ENCODE measurements at places on chromosomes 6 and 20.

DNA sequence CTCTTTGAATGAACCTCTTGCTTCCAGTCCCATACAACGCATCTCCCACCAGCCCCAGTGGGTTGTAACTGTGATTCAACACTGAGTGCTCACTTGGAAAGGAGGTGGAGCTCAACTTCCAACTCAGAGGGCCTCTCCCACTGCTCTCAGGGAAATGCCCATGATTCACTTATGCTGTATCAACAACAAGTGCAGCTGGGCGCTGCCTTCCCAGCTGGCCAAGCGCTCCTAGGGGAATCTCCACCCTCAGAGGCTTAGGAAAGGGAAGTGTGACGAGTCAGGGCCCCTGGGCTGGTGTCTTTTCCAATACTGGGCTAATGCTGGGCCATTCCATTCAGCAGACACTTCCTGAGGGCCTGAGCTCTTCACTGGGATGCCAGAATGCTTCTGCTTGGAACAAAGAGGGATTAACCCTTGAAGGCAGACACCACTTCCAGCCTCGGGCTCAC, 8.1 kb upstream of the OCSTAMP start:
- no peak for DNase-seq

GRCh38 chr6:157292202-157292601, 31.1 kb downstream of the TMEM242 start:
- DNase-seq, result no peak

- DNase-seq, result no peak
Measured at GRCh38 chr6:22727710-22728109, 158.3 kb downstream of the HDGFL1 start.

DNA sequence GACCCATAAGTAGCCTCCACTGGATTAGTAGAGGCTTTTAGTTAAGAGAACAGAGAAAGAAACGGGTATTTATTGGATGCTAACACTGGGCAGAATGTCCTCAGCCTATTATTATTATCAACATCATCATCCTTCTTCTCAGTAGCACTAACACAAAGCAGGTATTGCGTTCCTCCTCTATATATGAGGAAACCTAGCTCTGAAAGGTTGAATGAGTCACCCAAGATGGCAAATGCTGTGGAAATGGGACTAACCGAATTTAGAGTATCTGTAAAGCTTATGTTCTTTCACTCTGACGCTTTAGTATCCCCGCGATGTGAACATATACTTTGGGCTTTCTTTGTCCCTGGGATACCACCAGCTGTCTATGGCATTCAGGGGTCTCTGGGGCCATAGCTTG, 77.0 kb downstream of the ADTRP start:
- no peak for DNase-seq

DNA sequence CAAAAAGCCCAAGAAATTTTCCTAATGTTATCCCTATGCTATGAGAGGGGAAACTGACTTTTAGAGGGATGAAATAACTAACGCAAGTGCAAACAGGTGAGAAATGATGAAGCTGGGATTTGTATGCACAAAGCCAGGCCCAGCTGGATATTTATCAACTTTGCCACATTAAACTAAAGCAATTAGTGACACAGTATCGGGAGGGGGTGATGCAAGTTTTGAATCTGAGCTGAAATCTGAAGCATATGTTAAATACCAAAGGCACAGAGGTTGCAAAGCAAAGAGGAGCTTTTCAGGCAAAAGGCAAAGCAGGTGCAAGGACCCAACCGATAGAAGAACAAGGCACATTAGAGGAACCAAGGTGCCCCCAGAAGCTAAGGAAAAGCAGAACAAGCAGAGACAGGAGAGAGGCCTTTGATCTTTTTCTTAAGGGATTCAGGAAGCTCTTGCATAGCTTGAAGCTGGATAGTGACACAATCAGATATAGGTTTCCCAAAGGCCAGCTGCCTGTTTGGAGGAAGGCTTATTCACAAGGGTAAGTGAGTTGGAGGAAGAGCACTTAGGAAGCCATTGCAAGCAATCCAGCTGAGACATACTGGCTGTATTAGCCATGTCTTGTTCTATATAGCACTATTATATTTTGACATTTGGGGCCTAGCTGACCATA, 207.5 kb downstream of the HIVEP2 start:
- DNase-seq, result no peak

Measured in activated T-helper 1 cell treated with anti-CD3 and anti-CD28 coated beads, Interleukin-2, amount 50 U/mL, for 16 hours (primary cell).